Stimulated activated CD4-positive, alpha-beta T cell treated with anti-CD3 and anti-CD28 coated beads, Interleukin-15, amount 100 ng/mL, for 24 hours (primary cell): ENCODE measurements at places on chromosomes 16 and 17.
A peak's percentile ranks its signal among the peaks of the same experiment; 100 is the strongest.

DNA sequence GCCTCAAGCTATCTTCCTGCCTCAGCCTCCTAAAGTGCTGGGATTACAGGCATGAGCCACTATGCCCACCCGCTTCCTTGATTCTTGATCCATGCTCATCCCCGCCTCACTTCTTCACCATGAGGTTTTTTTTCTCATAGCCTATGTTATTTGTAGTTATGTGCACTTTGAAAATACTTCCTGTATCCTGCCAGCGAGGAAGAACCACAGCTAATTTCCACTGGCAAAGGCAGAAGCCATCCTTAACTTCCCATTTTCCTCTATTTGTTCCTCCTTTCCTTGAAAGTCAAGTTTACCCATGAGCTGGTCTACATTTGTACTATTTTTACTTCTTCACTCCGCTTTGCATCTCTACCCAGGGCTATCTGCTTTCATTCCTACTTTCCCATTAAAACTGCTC is 189.7 kb upstream of the ZFHX3 start:
- DNase-seq = no peak

GRCh38 chr16:80014241-80014939 is 413.9 kb upstream of the MAF start:
- DNase-seq = no peak

DNA sequence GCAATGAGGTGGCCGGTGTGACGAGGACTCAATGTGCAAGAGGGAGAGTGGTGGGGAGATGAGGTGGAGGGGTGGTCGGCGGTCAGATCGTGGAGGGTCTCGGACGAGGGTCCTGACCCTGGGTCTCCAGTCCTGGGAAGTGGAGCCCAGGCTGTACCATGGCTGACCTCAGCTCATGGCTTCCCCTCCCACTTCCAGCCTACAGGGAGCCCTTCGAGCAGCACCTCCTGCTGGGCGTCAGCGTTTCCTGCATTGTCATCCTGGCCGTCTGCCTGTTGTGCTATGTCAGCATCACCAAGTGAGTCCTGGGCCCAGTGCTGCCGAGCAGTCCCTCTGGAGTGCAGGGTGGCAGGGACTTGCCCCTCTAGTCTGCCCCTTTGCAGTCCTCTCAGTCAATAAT is 41.8 kb downstream of the IL4R start:
- peak; percentile 66 for DNase-seq

DNA sequence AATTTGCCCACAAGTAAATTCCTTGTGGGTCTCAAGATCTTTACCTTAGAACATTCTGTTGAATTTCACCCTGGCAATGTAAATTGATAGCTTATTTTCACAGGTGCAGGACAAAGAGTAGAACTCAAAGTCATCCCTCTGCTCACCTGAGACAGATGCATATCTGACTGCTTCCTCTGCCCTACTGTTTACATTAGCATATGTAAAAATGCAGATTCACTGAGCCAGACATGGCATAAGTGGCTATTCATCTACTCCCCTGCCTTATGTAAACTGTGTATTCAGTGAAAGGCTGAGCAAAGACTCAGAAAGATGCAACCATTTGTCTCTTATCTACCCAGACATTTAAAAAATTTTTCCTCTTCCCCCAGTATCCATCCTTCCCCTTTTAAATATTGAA is 22.3 kb upstream of the MILR1 start:
- no peak for DNase-seq

DNA sequence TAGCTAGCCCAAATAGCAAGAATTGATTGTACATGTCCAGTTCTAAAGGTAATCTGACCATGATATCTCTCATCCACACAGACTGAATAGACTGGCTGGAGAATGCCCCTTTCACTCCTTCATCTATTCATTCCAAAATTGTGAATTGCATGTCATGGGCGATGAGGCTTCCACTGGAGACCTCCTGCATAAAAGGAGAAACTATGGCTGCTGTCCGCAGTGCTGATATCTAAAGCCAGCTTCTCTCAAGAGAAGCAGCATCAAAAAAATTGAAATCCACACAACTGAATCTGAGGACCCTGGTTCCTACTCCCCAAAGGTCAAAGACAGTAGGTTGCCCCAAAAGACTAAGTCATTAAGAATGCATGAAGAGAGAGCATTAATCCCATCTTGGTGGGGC is 7.9 kb upstream of the SCNN1G start:
- no peak for DNase-seq

- DNase-seq = no peak
Measured at GRCh38 chr16:11474617-11475291, 112.0 kb downstream of the LITAF start.

DNA sequence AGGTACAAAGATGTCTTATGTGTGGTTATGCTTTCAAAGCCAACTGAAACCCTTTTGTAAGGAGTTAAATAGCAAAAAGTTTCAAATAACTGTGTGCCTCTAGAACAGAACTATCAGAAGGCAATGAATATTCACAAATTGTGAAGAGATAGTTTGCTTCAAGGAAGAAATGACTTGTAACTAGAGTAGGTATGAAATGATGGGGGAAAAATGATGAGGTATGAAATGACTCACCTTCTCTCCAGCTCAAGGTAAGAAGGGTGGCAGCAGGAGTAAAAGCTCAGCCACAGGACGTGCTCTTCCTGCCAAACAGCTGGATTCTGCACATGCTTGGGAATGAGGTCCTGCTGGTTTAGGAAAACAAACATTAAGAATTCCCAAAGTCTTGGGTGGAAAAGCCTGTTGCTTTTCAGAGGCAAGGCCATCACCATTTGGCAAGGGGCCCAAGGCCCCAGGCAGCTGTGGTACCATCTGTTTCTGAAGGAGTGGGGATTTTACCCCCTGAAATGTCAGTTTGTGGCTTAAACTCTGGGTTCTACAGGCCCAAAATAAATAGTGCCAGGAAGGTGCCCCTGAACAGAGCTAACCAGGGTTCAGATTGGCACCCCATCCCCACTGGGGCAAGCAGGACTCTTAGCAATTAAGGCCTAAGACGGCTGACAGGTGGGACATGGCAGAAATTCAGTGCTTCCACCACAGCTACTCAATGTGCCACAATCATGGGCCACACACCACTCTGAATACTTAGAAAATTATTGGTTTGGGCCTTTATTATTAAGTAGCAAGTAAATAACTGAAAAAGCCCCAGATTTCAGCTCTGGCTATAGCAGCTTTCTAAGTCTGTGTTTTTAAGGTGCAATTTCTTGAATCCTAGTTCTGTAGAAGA is 13.3 kb downstream of the HERPUD1 start:
- peak; percentile 49 for DNase-seq

GRCh38 chr16:17633181-17633951 is 162.6 kb upstream of the XYLT1 start:
- DNase-seq = no peak

DNA sequence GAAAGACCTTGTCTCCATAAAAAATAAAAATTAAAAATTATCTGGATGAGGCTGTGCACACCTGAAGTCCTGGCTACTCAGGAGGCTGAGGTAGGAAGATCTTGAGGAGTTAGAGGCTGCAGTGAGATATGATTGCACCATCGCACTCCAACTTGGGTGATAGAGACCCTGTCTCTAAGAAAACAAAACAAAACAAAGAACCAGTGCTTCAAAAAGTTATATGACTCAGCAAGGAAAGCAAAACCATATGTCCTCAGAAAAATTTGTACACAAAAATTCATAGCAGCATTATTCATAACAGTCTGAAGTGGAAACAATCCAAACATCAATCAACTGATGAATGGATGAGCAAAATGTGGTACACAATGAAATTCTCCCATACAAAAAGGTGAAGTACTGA is 48.9 kb downstream of the SLFN5 start:
- no peak for DNase-seq

- no peak for DNase-seq
Measured at GRCh38 chr17:32976131-32976530, 15.5 kb upstream of the SPACA3 start.

DNA sequence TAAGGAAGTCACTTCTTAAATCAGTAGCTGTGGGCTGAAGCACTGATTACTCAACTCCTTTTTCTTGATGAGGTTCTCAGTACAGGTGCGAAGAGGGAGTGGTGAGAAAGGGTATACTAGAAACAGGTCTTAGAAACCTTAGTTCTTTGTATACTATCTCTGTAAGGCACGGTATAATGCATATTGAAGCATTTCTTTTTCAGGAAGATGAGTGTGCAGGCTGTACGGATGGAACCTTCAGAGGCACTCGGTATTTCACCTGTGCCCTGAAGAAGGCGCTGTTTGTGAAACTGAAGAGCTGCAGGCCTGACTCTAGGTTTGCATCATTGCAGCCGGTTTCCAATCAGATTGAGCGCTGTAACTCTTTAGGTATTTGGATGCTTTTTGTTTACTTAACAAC is 39.2 kb downstream of the CYLD start:
- DNase-seq = peak; percentile 19

DNA sequence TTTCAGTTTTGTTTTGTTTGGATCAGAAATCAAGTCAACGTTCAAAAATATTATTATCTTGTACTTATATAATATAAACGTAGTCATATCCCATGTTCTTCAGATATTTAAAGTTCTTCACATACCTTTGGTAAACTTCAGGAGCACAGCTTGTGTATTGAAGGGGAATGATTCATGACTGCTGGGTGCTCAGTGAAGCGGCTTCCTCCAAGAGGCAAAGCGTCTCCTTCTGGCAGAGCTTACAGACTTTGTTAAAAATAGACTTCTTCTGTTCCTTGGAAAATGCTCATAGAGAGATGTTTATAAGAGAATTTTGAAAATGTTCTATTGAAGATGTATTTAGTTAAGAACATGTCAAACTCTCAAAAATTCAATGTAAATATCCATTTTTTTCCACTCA is 155.6 kb upstream of the CNTNAP4 start:
- DNase-seq = no peak

DNA sequence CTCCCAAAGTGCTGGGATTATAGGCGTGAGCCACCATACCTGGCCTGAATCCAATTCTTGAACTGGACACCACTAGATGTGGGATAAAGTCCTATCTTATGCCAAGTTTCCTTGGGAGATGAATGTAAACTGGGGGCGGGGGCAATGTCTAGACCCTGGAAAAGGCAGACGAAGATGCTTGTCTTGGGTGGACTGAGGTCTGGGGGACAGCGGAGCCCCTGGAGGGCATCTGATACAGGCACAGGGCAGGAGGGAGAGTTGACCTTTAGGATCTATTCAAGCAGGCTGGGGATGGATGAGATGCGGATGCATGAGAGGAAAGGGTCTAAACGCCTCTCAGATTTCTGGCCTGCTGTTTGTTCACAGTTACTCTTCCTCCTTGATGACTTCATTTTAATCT is 11.7 kb downstream of the C1QTNF1 start:
- no peak for DNase-seq

- DNase-seq = no peak
Measured at GRCh38 chr16:13426269-13426668, 493.7 kb upstream of the ERCC4 start.

GRCh38 chr16:77273815-77274214 is 74.6 kb downstream of the SYCE1L start:
- no peak for DNase-seq

GRCh38 chr17:32976605-32977004 is 15.0 kb upstream of the SPACA3 start:
- DNase-seq = no peak

GRCh38 chr16:64181271-64181925 is 940.5 kb downstream of the CDH11 start:
- DNase-seq = no peak

DNA sequence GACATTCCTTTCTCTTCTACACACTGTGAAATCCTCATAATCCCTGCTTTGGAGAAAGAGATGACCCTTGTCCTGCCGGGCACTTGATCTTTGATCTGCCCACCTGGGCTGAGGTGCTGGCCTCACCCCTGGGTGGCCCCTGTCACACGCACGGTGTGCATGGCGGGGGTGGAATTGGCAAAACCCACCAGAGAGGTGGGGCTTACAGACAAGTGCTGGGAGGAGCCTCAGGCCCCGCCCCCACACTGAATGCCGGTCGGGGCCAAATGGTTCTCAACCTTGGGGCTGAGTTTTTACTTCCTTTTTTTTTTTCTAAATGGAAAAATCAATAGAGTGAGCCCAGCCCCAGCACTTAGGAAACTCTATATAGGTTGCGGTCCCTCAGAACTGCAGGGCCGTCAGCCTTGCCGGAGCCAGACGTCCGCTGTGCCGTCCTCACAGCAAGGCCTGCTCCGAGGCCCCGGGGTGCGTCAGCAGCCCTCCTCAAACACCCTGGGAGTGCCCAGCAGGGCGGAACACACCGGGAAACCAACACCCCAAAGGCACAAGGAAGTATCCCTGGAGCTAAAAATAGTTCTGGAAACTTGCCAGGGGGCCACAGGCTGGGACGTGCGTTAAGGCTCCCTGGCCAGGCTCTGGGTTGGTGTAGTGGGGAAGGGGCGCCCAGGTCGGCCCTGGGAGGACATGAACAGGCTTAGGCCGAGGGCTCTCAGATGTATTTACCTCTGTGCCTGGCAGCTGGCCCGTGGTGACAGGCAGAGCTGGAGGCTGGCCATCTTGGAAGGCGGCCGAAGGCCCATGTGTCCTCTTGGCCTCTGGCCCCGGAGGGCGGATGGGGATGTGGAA is 11.0 kb downstream of the GPRC5C start:
- peak; percentile 30 for DNase-seq

- DNase-seq = no peak
Measured at GRCh38 chr16:69607674-69608073, 41.9 kb downstream of the NFAT5 start.

DNA sequence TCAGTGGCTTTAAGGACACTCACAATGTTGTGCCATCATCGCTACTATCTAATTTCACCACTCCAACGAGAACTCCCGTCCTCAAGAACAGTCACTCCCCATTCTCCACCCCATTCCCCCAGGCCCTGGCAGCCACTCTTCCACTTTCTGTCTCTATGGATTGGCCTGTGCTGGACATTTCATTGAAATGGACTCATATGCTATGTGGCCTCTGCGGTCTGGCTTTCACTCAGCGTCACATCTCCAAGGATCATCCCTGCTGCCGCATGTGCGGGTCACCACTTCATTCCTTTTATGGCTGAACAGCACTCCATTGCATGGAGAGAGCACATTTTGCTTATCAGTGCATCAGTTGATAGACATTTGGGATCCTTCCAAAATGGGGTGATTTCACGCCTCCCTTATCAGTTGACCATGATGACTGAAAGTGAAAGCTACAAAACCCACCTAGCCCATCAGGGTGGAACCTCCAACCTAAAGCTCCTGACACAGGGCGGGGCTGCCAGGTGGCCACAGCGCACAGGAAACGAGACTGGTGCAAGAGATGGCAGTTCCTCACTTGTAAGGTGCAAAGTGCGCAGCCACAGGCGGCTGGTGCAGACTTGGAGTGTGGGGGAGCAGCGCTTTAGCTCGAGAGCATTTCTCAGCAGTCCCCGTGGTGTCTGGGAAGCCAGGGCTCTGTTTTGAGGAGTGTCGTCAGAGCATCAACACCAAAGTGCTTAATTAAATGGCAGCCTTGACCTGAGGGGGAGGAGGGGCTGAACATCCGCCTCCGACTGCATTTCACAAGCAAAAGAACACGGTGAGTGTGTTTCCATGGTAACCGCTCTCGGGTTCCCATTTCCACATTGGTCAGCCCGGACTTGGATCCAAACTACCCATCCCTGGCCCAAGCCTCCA is 23.8 kb downstream of the COTL1 start:
- DNase-seq = peak; percentile 77
